Kidney glomerular epithelial cell (primary cell): ENCODE measurements at places on chromosomes 1 and 21.

GRCh38 chr1:71656902-71657301, 576.1 kb upstream of the ZRANB2 start:
- DNase-seq: no peak

GRCh38 chr1:14338509-14338908, 260.0 kb upstream of the KAZN start:
- no peak for DNase-seq

DNA sequence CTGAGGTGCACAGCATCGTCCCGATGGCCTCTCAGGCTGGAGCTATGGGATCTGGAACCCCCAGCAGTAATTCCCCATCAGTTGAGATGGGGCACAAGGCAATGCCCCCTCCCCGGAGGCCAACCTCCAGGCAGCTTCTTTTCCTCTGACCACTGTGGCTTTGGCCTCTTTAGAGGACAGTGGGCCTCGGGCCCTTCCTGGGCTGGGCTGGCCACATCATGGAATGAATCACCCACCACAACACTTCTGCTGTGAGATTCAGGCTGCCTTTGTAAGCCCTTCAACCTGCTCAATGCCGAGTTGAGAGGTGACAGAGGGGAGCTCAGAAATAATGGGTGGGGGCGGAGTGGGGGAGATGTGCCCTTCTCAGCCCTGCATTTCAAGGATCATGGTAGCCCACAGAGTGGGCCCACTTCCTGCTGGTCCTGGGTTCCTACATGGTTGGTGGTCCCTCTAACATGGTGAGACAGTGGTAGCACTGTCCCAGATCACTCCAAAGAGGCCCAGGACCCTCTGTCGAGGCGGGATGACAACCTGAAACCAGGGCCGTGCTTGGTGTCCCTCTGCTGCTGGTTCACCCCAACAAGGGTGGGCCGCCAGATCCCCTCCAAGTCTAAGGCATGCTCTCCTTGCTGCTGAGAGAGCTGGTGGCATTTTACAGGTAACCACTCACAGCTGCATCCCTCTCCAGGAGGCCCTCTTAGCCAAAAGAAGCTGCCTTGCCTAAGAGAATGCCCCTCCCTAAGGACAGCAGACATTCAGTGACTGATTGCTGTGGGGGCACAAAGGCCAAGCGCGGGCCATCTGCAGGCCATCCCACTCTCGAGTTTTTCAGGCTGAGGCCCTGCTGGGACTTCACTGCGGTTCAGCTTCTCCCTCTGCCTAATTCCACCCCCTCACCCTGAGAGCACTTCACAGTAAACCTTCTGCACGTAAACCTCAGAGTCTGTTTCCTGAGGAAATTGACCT, 29.7 kb upstream of the EVA1B start:
- DNase-seq: peak; percentile 1

DNA sequence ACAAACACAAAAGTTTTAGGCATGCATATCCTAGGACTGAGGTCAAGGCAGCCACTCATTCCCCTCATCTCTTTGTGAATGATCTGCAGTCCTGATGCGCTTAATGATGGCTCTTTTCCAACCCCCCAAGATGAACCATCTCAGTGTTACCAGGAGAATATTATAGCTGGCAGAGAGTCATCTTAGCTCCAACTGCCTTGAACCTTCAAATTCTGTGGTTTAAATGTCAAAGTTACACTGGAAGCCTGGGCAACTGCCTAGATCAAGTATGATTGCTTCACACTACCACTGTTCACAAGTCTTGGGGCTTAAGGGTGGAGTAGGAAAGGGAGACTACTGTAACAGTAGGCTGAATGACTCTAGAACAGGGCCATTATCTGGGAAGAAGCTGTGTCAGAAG, 8.0 kb upstream of the MYBPHL start:
- no peak for DNase-seq

DNA sequence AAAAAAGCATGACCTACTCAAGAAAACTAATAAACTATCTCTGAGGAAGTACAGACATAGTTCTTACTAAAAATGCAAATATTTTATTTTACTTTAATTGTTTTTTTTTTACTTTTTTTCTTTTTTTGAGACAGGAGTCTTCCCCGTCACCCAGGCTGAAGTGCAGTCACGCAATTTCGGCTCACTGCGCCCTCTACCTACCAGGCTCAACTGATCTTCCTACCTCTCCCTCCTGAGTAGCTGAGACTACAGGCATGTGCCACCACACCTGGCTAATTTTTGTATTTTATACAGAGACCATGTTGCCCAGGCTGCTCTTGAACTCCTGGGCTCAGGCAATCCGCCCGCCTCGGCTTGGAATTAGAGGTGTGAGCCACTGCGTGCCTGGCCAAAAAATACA, 1263.1 kb downstream of the KCNT2 start:
- DNase-seq: no peak

- no peak for DNase-seq
Measured at GRCh38 chr1:192448026-192448578, 127.5 kb upstream of the RGS1 start.

GRCh38 chr1:208562151-208562960, 318.2 kb upstream of the PLXNA2 start:
- no peak for DNase-seq

DNA sequence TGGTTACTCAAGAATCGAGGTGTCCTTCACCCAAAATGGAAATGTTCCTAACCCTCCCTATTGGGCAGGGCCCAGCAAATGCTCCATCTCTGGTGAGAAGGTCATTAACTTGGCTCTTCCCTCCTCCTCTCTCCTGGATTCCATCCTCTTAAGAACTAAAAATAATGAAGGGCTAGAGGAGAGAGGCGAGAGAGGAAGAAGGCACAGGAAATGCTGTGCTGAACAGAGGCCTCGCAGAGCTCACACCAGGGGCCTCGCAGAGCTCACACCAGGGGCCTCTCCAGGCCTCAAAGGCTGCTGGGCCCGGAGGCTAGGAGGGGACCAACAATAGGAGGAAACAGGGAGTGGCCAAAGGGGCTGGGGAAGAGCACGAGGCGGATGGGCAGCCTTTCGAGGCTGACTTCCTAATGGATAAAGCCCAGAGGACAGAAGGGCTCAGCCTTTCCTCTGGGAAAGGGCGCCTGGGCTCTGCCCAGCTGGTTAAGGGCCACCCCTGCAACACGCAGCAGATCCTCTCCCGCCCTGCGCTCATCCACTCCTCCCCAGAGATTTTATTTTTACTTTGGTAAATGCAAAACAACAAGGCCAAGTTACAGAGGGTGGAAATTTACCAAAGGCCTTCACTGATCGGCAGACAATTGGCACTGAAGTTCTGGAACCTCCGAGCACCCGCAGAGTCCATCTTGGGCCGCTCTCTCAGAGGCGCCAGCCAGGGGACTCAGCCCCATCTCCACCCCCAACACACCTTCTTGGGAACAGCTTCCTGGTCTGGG, 78.5 kb downstream of the ITPKB start:
- no peak for DNase-seq

GRCh38 chr1:167359295-167359694, 138.6 kb downstream of the POU2F1 start:
- no peak for DNase-seq

DNA sequence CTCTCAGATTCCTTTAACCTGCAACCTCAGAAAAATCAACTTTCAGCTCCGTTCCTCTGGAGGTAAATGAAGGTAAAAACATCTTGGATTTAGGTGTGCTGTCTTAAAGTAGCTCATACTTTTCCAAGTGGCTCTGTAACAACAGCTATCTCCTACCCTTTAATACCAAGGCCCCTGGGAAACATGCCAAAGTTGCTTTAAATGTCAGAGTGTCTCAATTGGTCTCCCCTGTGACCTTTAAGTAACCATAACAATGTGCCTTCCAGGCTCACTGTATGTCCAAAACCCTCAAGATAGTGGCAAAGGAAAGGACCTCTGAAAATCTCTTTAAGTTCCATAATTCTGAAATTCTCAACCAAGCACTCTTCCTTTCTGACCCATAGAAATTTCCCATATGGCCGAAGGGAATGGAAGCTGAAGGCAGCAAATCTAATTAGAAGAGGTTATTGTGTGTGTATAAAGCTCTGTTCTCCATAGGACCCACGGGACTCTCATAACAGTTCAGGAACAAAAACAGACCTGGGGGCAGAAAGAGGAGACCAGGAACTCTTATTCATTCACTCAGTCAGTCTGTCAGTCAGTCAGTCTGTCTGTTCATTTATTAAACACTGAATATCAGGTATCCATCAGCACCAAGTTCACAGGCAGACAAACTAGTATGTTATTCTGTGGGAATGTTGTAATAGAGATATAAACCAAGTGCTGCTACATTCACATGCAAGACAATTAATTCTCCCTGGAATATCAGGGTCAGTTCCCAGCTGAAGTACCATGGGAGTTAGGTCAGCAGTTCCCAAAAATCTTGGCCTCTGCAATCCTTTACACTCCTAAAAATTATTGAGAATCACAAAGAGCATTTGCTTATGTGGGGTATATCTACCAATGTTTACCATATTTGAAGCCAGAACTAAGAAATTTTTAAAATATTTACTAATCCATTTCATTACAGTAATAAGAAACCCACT, 19.1 kb downstream of the ASTN1 start:
- DNase-seq: no peak

- peak; percentile 35 for DNase-seq
Measured at GRCh38 chr21:26834181-26834905, 10.9 kb downstream of the ADAMTS1 start.

DNA sequence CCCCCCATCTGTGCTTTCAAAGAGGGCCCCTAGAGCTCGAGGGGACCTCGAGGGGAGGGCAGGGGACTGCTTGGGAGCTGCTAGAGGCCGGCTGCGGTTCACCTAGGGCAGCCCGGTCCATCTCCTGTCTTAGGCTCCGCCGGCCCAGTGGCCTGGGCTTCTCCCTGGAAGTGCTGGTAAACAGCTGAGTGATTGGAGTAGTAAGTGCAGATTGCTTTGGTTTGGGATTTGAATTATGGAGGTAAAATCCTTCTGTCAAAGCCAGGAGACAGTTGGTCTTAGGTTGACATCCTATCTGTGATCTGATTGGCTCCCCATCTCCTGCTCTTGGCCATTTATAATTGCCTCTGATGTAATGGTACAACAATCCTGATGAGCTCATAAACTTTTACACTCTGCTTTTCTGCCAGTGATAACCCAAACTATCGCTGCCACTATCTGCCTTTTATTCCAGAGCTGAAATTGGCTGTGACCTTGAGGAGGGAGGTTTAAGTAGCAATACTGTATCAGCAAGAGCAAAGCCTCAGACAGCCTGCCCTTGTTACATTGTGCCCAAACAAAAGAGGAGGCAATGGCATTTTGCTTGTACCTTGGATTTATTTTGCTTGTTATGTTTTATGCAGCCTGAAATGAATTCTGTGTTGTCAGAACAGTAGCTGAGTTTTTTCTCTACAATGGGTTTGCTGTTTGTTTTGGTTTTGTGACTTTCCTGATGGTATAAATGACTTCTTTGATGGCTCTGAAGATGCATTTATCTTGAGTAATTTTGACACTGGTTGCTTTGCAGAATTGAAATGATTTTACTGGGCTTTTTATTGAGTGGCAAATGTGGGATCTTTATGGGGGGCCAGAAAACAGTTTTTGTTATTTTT, 2.4 kb downstream of the ARID1A start:
- DNase-seq: peak; percentile 90

DNA sequence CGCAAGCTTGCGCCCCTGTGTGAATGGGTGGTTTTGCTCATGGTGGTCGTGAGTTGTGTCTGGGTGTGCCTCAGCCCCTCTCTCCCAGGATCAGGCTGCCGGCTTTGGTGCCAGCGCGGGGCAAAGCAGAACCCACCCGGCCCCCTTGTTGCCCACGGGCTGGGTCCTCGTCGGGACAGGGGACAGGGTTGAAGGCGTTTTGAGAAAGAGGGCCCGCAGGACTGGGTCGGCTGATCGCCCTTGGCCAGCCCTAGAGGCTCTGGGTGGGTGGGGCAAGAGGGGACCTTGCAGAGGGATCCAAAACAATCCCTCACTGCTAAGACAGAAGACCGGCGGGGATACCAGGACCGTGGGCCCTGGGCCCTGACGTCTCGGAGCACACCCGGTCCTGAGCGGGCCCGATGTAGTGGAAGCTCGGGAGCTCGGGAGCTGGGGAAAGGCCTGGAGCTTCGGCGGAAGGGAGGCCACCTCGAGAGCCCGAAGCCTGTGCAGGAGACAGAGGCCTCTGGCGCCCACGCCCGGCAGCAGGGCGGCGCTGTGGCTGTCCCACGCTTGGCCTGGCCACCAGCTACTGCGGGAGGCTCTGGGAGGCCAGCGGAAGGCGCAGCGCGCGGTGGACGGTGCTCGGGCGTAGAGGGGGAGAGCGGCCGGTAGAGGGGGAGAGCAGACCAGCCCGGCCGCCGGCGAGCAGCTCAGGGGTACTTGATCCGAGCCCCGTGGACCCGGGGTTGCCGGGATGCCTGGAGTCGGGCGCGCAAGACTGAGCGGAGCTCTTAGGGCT, 2.8 kb upstream of the ZNF678 start:
- no peak for DNase-seq

- no peak for DNase-seq
Measured at GRCh38 chr1:183756326-183756725, 48.6 kb upstream of the RGL1 start.
